ENCODE measurements at places on chromosomes 5 and 9.

- peak; percentile 47 for DNase-seq
These were observed 186.8 kb upstream of the KLF9 start for GRCh38 chr9:70601000-70601951.

DNA sequence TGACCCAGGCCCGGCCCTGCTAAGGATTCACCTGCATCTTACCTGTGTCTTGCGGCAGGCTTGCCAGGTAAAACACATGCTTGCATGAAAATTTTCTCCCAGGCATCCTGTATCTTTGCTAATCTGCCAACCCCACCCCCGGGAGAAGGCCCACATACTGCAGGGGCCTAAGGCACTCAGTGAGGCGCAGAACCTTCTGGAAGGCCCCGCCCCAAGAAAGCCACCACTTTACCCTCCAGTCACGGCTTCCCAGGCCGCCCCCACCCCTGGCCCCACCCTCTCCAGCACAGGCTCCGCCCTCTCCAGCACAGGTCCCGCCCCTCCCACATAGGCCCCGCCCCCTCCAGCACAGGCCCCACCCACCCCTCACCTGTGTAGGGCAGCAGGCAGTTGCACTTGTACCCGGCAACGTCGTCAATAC, 29.8 kb upstream of the SEC16A start:
- no peak for DNase-seq

GRCh38 chr9:104795082-104795481, 31.2 kb downstream of the NIPSNAP3B start:
- DNase-seq: no peak

DNA sequence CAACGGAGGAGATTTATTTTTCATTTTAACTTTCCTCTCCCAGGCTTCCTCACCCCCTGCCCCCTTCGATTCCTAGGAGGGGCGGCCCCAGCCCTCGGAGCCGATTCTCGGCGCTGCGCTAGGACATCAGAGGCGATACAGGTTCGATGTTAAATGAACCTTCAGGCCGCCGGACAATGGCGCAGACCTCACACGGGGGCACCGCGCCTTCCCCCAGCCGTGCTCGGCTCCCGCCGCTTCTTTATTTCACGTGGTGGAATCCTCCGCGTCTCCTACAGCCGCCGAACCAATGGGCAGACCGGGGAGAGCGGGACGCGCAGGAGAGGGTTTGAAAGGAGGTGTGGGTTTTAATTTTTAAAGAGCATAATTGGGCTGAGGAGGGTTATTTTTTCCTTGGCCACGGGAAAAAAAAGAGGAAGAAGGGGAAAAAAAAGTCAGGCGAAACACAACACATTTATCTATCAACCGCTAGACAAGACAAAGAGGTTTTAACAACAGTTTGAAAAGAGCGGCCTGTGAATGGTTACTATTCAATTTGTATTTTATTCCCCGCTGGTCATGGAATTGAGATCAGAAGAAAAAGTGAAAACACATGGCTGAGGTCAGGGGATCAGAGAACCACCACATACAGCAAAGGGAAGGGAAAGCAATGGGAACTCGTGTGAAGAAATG, 126.8 kb downstream of the TMEM174 start:
- DNase-seq: no peak

- no peak for DNase-seq
These were observed 3.2 kb downstream of the COMMD10 start for GRCh38 chr5:116088062-116088461.

DNA sequence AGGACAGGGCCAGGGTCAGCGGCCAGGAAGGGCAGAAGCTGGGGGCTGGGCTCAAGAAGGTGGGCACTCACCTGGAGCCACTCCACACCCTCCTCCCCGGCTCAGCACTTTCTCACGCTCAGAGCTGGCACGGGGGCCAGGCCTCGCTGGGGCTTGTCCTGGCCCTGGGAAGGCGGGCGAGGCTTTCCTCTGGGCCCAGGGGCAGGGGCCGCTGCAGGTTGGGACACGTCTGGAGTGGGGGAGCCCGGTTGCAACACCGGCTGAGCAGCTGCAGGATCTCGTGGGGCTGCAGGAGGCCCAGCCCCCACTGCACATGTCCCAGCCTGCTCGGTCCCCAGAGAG, 38.9 kb upstream of the EGFL7 start:
- DNase-seq: no peak

DNA sequence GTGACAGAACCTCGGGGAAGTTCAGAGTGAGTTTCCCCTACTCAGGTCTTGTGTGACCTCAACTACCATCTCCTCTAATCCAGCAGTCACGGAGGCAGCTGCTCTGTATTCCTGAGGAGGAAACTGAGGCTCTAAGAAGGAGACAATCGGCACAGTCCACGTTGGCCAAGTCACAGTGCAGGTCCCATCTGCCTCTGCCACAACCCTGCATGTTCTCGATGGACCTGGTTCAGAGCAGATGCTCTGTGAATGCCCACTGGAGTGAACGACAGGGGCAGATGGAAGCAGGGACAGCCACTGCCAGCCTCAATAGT, 722 bp upstream of the ERGIC1 start:
- no peak for DNase-seq

DNA sequence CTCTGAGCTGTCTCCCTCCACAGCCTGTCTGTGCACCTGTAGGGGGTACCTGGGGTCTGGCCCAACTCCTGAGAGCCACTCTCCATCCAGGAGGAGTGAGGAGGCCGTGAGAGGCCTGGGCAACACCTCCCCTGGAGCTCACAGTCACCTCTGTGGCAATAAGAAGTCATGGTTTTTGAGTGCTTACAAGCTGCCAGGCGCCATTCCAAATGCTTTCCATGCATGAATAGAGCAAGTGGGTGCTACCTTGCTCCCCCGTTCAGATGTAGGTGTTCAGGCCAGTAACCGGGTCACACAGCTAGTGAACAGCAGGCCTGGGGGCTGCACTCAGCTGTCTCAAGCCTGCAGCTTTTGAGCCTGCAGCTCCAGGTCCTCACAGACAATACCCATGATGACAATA, 30.6 kb downstream of the CORO2A start:
- DNase-seq: no peak

- no peak for DNase-seq
These were observed 183.2 kb upstream of the TBC1D2 start for GRCh38 chr9:98438666-98439065.

DNA sequence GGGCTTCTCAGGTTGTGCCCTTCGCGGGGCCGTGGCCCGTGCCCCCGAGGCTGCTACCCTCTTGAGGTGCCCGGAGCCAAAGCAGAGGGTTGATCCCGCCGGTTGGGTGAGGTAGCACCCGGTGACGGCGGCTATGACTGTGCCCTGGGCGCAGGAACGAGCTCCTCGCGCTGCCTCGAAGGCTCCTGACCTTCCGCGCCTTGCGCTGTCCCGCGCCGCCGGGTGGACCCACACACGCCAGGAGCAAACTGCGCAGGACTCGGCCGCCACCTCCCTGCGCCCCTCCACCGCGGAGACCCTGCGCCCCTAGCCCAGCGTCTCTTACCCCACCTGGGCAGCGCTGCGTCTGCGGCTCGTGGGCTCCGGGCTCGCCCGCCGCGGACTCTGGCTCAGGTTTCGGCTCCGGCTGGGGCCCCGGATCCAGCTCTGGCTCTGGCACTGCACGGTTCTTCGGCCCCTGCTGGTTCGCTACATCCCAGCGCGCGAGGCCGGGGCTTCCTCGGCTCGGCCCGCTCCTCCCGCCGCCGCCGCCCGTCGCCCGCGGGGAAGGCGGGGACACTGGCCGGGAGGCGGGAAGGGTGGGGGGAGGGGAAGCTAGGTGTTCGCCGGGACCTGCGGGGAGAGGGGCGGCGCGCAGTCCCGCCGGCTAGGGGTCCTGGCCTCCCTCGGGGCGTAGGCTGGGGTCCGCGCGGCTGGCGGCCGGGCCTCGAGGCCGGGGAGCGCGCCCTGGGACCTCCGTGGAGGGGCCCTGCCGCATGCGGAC, 5.4 kb upstream of the PITX1 start:
- no peak for DNase-seq

DNA sequence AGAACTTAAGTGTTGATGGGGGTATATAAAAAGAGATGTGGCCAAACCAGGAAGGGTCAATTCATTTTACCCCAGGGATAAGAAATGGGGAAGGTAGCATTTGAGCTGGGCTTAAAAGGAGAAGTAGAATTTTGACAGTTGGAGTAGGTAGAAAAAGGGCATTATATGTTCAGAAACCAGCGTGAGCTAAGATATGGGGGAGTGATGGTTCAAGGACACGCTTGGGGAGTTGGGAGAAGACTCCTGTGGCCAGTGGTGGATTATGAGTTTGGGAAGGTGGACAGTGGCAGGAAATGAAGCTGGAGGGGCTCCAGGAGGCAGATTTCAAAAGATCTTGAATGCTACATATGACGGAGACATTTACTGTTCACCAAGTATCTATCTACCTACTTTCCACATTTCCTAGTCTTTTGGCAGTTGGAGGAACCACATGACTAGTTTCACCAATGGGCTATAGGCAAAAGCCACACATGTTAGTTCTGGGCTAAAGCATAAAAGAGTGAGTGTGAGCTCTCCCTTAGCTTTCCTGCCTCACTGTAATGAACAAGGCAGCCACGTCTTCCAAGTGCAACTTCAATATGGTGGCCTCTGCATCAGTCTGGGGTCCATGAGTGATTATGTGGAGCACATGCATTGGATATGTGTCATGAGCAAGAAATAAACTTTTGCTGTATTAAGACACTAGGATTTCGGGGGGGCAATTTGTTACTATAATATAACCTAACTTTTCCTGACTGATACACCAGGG, 15.7 kb upstream of the GSN start:
- no peak for DNase-seq

DNA sequence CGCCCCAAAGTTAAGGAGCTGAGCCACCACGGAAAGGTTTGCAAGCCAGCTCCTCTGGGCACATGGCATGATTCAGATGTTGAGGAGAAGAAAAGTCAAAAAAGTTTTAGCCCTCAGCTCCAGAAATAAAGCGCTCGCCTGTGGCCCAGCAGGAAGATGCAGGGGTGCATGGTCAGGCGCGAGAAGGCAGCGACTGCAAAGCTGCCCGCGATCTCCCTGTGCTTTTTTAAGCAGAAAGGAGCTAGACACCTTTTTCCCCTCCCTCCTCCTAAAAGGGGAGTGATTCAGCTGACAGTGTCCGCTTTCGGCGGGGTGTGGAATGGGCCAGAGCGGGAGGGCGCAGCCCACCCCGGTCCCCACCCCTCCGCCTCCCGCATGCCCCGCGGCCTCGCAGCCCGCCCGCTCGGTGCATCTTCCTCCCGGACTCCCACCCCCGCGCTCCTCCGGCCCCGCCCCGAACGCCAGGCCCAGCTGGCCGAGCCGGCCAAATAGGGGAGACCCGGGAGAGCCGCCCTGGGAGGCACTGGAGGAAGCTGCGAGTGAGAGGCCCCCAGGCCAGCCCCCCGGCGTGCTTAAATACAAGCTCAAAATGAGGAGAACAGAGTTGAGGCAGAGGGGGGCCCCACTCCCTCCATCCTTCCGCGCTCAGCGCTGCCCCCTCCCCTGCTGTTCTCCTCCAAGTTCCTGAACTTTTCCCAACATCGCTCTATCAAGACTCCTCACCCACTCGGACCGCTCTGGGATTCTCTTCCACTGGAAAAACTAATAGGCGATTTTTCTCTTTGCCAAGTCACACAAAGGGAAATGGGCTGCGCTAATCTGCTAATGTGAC, at the start of gene ADAMTS12:
TSS of gene ADAMTS12 (minus strand) at position 203 of the 832 bp plus-strand sequence. CDS start at position 69, 134 bp downstream.
- DNase-seq: peak; percentile 60

- DNase-seq: no peak
These were observed 12.6 kb upstream of the GNAQ start for GRCh38 chr9:78044189-78044588.

GRCh38 chr5:41406424-41406823, 104.0 kb downstream of the PLCXD3 start:
- no peak for DNase-seq

DNA sequence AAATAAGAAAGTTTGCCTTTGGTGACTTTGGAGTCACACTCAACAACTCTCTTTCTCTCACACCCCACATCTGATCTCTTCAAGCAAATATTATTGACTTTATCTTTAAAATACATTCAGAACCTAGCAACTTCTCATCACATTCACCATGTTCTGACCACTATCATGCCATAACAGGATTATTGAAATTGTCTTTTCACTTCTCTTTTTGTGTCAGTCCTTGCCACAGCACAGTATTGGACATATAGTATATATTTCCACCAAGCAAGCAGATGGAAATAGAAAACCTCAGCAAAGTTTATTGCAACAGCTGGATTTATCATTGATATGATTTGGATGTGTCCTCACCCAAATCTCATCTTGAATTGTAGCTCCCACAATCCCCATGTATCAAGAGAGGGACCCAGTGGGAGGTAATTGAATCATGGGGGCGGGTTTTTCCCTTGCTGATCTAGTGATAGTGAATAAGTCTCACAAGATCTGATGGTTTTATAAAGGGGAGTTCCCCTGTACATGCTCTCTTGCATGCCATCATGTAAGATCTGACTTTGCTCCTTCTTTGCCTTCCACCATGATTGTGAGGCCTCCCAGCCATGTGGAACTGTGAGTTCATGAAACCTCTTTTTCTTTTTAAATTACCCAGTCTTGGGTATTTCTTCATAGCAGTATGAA, 26.9 kb upstream of the ITGA1 start:
- DNase-seq: no peak

- DNase-seq: no peak
These were observed 16.7 kb downstream of the TRAF1 start for GRCh38 chr9:120909904-120910303.

Measured in renal pelvis (tissue), 12 donors.